ENCODE measurements at places on chromosomes 11 and 22. TPM values are rescaled to one million over a fixed set of nuclear protein-coding genes. Genes with fewer than 3 reads are reported as not detected.

GAS2L1 gene
- 23.2 TPM for total RNA-seq

NCF4 gene
- total RNA-seq: 6.8 TPM

MYO7A gene
- 4.6 TPM for total RNA-seq

TMEM41B gene
- 25.5 TPM for total RNA-seq

PRODH gene
- 9.1 TPM for total RNA-seq

- DNase-seq: no peak
Observed at GRCh38 chr11:125124618-125124992, 13.2 kb upstream of the TMEM218 start.

DNA sequence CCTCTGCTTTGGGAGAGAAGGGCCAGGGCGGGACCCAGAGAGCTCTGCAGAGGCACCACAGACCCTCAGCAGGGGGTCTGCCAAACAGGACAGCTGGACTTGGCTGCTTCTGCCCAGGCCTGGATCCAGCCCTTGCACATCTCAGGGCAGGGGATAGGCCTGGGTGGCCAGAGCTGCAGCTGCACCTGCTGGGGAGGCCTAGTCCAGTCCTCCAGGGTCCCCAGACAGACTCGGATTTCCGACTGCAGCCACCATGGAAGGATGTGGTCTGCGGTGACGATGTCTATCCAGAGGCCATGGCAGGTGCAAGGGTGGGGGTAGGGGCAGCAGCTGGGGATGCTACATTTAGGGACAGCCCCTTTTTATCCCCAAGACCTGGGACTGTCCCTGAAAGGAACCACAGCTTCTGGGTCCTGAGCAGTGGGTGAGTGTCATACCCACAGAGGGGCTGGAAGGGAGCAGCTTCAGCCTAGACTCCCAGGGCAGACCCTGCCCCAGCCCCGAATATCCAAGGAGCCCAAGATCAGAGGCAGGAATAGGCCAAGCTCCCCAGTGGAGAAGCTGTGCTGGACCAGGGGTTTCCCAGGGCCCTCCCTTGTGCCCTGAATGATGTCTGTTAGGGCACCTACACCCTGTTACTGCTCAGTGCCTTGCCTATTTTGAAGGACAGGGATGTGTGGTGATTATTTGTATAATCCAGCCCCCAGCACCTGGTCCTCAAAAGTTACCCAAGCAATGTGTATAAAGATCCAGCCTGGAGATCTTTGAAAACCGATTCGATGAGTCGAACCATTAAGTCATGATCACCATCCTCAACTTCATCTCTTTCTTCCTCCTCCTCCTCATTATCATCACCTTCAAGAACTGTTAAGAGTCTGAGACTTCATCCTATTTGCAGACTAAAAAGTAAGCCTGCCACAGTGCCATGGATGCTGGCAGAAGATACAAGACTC is 2.5 kb upstream of the IGLL5 start:
- DNase-seq: no peak

DNA sequence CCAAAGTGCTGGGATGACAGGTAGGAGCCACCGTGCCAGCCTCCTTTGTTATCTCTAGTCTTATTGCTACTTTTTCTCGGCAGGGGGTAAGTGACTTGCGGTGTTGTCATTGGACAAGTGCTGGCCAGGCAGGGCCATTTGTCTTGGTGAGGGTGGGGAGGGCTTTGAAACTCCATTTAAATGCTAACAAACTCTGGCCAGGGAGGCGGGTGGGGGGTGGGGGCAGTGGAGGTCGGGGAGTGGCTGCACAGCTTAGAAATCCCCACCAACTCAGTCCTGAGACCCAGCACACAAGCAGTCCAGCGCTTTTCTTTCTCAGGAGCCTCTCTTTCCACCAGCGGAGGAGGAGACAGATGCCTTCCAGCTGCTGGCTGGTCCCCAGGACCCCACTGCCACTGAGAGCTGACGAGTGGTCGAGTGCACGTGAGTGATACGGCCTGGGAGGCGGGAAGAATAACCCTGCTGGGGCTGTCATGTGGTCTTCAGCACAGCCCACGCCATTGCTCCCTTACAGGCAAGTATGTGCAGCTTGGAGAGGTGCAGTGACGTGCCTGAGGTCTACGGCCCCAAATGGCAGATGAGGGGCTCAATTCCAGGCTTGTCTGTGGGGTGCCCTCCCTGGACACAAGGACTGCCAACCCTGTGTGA is 24.2 kb upstream of the OSBPL5 start:
- peak; percentile 10 for DNase-seq

DNA sequence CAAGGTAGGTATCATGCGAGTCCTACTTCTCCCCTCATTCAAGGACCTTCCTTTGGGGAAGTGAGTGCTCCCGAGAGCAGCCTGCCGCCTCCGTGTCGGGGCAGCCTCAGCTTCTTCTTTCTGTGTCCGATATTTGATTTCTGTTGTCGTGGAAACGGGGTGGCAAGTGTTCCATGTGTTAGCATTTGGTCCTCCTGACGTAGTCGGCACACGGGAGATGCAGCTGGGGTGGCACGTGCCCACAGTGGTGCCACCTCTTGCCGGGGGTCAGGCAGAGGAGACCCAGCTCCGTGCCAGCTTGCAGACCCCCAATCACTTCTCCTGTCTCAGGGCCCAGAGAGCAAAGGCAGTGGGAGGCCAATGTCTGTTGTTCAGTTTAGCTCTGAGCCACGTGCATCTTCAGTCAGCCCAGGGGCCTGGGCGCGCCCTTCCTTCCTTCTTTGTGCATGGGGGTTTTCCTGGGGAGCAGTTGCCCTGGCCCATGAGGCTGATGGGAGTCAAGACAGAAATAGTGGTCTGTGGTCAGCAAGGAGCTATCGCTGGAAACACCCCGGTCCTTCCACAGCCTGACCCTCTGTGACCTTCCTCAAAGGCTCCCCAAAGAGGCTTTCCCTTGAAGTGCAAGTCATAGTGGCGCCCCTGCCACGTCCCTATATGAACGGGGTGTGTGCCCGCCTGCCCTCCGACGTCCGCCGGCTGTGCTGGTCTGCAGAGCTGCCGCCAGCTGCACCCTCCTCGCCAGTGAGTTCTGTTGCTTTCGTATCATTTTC is 44.5 kb downstream of the PARVB start:
- no peak for DNase-seq

DNA sequence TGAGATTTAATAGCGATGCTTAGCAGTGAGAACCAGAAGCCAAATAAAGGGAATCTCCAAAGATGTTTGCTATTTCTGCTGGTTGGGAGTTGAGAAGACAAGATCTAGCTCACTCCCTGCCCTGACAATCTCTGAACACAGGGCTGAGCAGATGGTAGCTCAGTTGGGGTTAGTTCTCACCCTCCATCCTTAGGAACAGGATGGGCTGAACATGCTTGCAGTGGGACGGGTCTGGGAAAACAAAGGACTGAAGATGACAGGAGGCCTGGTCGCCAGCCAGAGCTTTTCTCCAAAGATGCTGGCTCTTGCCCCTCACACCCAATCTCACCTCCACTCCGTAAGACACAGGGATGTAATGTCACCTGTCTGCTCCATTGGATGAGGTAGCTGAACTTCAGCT is 72.7 kb downstream of the SC5D start:
- no peak for DNase-seq

DNA sequence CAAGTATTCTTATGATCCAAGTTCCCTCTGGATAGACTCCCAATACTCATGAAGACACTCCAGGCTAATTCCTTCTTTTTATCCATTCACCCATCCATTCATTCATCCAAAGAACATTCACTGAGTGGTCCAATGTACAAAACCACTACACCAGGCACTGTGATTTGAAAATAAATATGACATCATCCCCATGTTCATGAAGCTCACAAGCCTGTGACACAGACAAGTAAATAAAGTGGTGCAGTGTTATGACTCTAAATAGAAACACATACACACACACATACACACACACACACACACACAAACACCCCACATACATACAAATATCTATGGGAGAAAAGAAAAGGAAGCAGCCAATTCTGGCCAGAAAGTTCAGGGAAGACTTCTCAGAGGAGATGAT is 35.5 kb downstream of the MTMR2 start:
- no peak for DNase-seq

DNA sequence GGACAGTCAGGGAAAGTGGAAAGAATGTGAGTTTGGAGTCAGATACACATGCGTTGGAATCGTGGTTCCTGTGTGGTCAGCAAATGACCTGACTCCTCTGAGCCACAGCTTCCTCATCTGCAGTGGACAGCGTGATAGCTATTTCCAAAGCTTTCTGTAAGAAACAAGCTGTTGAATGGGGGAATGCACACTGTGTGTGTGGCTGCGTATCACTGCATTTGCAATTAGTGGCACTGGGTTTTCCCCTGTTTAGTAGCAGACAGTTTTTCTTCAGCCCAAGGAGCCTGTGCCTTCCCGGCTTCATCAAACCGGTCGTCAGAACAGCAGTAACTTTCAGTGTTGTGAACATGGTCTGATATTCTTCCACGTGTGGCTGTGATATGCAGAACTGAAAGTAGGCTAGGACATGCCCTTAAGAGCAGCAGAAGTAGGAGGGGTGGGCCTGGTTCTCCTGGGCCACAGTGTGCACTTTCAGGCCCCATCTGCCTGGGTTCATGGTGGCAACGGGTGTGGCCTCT is 121.5 kb downstream of the RRAS2 start:
- no peak for DNase-seq

DNA sequence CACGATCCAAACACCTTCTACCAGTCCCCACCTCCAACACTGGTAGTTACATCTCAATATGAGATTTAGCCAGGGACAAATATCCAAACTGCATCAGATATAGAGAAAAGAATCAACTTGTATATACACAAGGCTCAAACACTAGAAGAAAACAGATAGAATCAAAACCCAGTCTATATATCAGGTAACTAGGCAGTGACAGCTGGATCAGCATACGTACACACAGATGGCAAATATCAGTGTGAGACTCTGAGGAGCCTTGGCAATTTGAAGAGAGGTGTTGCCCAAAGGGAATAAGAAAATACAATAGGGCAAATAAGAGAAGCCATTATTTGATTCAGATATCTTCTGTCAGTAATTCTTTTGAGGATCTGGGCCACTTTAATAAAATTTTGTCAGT is 951.3 kb upstream of the CHORDC1 start:
- DNase-seq: no peak

DNA sequence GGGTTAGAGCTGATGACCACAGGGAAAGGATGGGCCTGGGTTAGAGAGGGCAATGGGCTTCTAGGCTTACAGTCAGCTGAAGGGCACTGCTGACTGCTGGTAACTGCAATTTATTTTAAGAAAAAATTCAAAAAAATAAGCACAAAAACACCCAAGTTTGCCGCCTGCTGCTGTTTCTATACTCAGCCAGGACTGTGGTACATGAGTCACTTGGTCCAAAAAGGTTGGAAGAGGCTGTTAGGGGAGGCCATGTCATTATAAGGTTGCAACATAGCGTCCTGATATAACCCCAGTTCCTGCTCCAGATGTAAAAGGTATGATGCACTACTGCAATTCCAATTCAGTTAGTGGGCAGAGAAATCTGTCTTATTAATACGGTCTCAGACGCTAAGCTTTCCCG is 98.9 kb downstream of the ETS1 start:
- no peak for DNase-seq

DNA sequence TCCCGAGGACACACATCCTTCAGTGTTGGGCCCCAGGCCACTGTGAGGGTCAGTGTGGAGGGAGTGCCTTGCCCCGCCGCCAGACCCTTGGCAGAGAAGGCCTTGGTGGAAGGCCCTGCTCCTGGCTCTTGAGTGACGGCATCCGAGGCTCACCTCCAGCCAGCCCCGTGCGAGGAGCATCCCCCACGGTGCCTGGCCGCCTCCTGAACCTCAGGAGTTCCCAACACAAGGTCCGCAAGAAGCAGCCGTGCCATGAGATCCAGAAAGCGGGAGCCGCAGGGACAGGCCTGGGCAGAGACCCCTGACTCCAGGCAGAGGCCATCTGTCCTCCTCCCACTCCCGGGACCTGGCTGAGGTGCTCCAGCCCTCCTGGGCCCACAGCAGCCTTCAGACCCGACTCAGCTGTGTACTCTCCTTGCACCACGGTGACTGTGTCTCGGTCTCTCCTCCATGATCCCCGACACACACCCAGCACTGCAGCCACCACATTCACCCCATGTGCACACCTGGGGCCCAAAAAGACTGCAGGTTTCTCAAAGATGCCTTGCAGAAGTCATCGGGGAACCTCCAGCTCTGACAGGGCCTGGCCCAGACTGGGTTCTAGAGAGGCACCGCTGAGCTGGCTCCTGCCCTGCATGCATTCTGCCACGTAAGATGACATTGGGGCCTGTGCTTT is 870.2 kb downstream of the BRD1 start:
- DNase-seq: no peak

All from left ventricle myocardium superior (tissue), 1 donor.